ENCODE measurements at places on chromosomes 2 and 18.

- no peaks in the 10 kb centered on the region for H3K27me3 ChIP-seq
- DNase-seq, result no peak
- no peaks in the 10 kb centered on the region for H3K36me3 ChIP-seq
- no peaks in the 10 kb centered on the region for H3K4me1 ChIP-seq
- no peak overlapping the region for H3K27ac ChIP-seq
These were observed 68.7 kb upstream of the FN1 start for GRCh38 chr2:215504547-215504946.

GRCh38 chr2:57296795-57297517 is 749.6 kb upstream of the VRK2 start:
- no peak for DNase-seq
- H3K27me3 ChIP-seq, result no peaks in the 10 kb centered on the region
- H3K27ac ChIP-seq, result no peak overlapping the region
- H3K4me1 ChIP-seq, result no peaks in the 10 kb centered on the region
- no peaks in the 10 kb centered on the region for H3K36me3 ChIP-seq

DNA sequence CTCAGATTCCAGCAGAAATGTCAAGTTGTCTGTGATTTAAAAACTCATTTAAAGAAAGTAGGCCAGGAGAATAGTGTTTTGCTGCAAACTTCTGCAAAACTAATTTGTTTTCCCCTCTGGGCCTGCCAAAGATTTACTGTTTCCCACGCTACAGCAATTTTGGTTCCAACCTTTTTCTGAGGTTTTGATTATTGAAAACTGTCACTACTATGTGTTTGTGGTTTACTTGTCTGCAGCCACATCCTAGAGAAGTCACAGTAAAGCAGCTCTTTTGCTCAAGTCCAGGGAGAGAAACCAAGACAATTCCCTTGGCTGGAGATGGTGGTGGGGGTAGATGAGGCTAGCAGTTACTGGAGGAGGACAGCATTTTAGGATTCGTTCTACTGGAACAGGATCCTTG is 12.8 kb downstream of the IL1R2 start:
- H3K27ac ChIP-seq, result no peak overlapping the region
- no peak overlapping the region for H3K4me3 ChIP-seq
- no peaks in the 10 kb centered on the region for H3K36me3 ChIP-seq
- H3K4me1 ChIP-seq, result no peaks in the 10 kb centered on the region
- peaks cover 3% of the 10 kb centered on the region for H3K27me3 ChIP-seq

DNA sequence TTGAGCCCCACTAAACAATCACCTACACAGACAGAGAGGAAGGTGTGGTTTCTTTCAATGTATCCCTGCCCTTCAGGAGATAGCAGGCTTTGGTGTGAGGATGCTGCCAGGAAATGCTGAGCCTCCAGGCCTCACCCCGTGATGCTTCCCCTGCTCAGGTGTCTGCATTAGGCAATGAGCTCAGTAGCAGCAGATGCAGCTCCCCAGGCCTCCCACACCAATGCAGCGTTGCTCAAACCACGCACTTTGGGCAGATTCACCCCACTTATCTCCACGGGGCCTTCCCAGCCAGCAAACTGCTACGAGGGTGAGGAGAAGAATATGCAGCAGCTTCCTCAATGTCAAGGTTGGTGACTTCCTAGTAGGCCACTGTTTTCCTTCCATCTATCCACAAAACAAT is 229.3 kb upstream of the PXDN start:
- H3K36me3 ChIP-seq, result no peaks in the 10 kb centered on the region
- H3K27me3 ChIP-seq, result no peaks in the 10 kb centered on the region
- H3K4me3 ChIP-seq, result no peak overlapping the region
- H3K4me1 ChIP-seq, result no peaks in the 10 kb centered on the region
- no peak overlapping the region for H3K27ac ChIP-seq
- DNase-seq, result no peak

DNA sequence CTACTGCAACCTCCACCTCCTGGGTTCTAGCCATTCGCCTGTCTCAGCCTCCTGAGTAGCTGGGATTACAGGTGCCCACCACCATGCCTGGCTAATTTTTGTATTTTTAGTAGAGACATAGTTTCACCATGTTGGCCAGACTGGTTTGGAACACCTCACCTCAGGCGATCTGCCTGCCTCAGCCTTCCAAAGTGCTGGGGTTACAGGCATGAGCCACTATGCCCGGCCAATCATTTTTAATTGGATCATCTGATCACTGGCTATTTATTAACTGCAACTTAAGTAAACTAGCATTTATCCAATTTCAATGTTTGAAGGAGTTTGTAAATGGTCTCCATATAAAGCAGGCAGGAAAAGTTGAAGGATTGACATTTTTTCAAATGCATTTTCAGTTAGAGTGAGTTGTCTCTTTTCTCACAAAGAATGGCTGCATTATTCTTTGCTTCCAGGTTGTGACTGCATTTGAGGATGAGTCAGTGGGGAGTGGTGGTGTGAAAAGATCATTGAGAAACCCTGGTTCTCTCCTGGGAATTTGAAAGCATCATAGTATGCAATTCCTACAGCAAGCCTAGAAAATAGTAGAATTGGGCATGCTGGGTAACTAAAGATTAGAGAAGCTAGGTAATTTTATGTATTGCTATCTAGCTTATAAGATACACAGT is 431.1 kb upstream of the ZEB2 start:
- no peaks in the 10 kb centered on the region for H3K27me3 ChIP-seq
- no peaks in the 10 kb centered on the region for H3K36me3 ChIP-seq
- DNase-seq, result no peak
- H3K27ac ChIP-seq, result no peak overlapping the region

DNA sequence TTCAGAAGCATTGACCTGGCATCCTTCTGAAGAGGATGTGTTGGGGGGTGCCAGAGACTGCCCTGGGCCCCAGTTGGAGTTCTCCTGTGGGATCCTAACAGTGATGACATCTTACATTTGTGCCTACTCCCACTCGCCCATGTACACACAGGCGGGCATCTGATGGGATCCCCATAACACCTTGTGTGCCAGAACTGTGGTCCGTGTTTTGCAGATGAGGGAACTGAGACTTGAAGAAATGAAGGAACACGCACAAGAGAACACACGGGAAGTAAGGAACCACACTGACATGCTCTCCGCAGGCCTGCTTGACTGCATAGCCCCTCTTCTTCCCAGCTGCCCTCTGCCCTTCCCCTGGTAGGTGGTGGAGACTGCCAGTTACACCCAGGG is 255.3 kb downstream of the MYCN start:
- no peaks in the 10 kb centered on the region for H3K4me1 ChIP-seq
- no peak for DNase-seq
- H3K27ac ChIP-seq, result no peak overlapping the region
- no peak overlapping the region for H3K4me3 ChIP-seq
- no peaks in the 10 kb centered on the region for H3K36me3 ChIP-seq
- no peaks in the 10 kb centered on the region for H3K27me3 ChIP-seq

- peak overlapping the region; percentile 90 for H3K27ac ChIP-seq
- H3K27me3 ChIP-seq, result no peaks in the 10 kb centered on the region
- H3K4me1 ChIP-seq, result peaks cover 64% of the 10 kb centered on the region
- DNase-seq, result no peak
These were observed 29.8 kb downstream of the MGAT5 start for GRCh38 chr2:134283661-134284060.

DNA sequence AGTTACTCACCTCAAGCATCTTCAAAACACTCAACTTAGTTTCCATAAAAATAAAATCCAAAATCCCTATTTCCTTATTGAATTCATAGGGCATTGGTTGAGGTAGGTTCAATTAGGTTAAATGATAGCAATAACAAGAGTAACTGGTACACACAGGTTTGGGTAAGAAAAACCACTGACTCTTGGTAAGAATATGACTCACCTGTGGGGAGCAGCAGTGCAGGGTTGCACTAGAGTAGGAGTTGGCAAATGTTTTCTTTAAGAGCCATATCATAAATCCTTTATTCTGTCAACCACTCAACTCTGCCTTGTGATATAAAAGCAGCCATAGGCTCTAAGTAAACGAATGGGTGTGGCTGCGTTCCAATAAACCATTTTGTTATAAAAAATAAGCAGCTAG is 71.4 kb upstream of the CDH20 start:
- no peak overlapping the region for H3K4me3 ChIP-seq
- H3K27ac ChIP-seq, result no peak overlapping the region
- H3K27me3 ChIP-seq, result no peaks in the 10 kb centered on the region
- no peak for DNase-seq
- no peaks in the 10 kb centered on the region for H3K4me1 ChIP-seq

DNA sequence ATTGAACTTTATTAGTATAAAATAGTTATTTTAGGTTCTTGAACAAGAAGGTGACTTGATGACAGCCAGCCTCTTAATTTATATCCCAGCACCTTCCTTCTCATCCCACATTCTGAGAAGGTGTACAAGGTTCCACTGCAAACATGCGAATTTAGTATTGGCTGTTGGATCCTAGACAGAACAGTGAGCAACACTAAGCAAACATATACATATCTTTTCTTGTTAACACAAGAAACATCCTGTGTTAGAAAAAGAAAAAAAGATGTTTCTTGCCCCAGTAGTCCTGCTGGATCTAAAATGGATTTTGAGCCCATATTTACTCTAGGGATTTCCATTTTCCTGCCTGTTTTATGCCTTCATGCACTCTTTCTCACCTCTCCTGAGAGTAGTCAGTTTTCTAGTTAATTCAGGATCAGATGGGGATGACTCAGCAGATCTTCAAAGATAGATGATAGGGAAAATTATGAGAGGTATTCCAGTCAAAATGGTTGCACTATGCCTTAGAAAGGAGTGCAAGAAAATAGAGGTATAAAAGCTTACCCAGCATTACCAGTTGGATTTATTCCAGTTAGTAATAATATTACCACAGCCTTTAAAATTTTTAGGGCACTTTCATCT is 336.5 kb downstream of the MEIS1 start:
- no peak overlapping the region for H3K27ac ChIP-seq
- no peaks in the 10 kb centered on the region for H3K27me3 ChIP-seq
- H3K4me3 ChIP-seq, result no peak overlapping the region

DNA sequence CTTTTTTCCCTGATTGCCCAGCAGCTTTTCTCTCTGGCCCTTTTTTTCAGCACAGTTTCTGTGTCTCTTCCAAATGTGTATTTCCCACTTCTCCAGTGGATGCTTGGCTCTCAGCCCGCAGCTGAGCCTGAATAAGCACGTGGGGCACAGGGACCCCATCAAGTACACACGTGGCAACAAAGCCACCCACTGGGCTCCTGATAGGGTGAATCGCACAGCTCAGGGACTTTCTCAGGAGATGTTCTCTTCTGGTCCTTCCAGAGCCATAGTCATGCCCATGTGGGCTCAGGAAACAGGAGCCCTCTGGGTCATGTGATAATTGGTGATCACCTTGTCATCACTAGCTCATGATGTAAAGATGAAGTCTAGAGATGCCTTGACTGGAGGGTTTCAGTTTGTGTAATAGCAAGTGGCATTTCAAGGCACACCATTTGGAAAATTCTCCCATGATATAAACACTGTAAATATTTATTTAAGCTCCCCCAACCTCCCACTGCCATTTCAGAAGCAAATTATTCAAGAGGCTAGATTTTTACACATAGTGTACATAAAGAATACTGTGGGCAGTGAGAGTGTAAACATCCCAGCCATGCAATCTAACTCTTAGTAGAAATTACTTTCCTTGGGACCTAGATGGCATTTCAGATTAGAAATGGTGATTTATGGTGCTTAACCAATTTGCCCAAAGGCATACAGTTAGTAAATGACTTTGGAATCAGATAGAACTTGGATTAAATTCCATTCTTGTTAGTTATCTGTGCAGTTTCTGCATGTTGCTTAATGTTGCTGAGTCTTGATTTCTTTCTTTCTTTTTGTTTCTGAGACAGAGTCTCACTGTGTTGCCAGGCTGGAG is 597.5 kb downstream of the SLC4A3 start:
- H3K4me3 ChIP-seq, result no peak overlapping the region
- no peak for DNase-seq
- no peaks in the 10 kb centered on the region for H3K27me3 ChIP-seq
- no peak overlapping the region for H3K27ac ChIP-seq
- no peaks in the 10 kb centered on the region for H3K4me1 ChIP-seq

- peaks cover 12% of the 10 kb centered on the region for H3K27me3 ChIP-seq
- H3K27ac ChIP-seq, result no peak overlapping the region
- no peaks in the 10 kb centered on the region for H3K4me1 ChIP-seq
These were observed 28.3 kb upstream of the UBE2E3 start for GRCh38 chr2:180952082-180952481.

DNA sequence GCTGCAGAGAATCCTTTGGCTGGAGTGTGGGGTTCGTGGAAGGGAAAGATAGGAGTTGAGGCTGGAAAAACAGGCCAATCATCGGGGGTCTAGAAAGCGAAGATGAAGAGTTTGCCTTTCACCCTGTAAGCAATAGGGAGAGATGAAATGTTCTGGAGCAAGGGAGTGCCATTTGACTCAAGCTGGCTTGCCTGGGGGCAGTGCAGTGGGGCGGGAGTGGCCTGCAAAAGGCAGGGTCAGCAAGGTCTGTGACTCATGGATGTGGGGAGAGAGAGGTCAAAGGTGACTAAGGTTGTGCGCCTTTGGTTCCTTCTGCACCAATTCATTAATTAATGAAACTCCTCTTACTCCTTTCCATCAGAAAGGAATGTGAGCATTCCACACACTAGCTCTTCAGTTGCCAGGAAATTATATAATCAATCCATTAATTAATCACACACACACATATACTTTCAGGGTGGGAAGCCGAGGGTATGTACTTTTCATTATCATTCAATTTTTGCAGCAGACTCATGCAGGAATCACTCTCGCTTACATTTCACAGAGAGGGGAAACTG is 227.6 kb downstream of the MYCN start:
- no peaks in the 10 kb centered on the region for H3K36me3 ChIP-seq
- no peak overlapping the region for H3K27ac ChIP-seq
- H3K27me3 ChIP-seq, result no peaks in the 10 kb centered on the region
- no peaks in the 10 kb centered on the region for H3K4me1 ChIP-seq
- DNase-seq, result no peak

- H3K4me1 ChIP-seq, result no peaks in the 10 kb centered on the region
- DNase-seq, result no peak
- no peaks in the 10 kb centered on the region for H3K27me3 ChIP-seq
- no peak overlapping the region for H3K27ac ChIP-seq
- H3K4me3 ChIP-seq, result no peak overlapping the region
These were observed 59.8 kb downstream of the DSEL start for GRCh38 chr18:67456711-67457110.

GRCh38 chr2:181762000-181762399 is 81.7 kb upstream of the NEUROD1 start:
- H3K27me3 ChIP-seq, result peaks cover 10% of the 10 kb centered on the region
- no peak for DNase-seq

DNA sequence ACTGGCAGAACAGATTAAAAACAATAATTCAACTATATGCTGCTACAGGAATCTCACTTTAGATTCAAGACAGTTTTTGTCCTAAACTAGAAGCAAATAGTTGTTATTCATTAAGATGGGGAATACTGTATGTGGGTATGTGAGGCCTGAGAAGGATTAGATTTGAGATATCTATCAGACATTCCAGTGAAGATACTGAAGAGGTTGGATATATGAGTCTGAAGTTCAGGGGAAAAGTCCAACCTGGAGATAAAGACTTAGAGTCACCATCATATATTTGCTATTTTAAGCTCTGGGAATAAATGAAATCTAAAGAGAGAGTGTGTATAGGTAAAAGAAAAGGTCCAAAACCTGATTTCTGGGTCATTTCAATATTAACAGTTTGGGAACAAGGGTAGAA is 96.2 kb upstream of the RBBP8 start:
- no peak overlapping the region for H3K4me3 ChIP-seq
- no peak overlapping the region for H3K27ac ChIP-seq
- peaks cover 3% of the 10 kb centered on the region for H3K4me1 ChIP-seq
- no peak for DNase-seq

Measured in activated B cell treated with CpG ODN at 0.5 μM for 24 hours (primary cell).